Muscle of leg (tissue), 16 donors: ENCODE measurements at places on chromosomes 1 and 21.

- DNase-seq: no peak
Observed at GRCh38 chr21:21624674-21625073, 626.5 kb downstream of the NCAM2 start.

GRCh38 chr1:29363536-29363935 is 127.2 kb downstream of the PTPRU start:
- DNase-seq: no peak

DNA sequence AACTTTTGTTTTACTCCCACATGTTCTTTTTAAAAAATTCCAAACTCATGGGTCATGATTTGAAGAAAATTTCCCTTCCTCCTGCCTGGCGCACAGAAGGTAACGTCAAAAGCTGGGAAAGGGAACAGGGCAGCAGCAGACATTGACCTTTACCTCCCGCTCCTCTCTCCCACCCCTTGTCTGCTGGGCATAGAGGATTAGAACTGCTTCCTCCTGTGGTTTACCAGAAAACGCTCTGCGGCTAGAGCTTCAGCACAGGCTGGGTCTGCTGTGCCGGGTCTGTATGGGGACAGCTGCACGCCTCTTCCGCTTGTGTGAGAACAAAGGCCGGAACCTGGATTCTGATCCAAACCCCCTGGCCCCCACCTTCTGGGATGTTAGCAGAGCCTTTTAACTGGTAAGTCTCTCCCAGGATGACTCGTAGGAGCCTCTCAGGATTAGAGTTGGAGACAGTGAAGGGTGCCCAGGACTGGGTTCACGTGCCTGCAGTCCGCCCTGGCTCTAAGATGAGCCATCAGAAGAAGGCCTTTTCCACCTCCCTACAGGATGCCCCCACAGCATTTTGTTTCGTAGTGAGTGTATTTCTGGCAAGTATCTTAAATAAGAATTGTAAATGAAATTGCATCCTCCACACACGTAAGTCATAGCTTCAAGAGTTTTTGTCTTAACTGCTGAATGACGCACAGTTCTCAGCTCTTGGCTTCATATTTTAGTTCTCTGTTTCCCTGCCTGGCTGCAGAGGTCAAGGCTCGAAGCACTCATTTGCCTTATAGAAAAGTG is 5.2 kb downstream of the H6PD start:
- DNase-seq: peak; percentile 74

DNA sequence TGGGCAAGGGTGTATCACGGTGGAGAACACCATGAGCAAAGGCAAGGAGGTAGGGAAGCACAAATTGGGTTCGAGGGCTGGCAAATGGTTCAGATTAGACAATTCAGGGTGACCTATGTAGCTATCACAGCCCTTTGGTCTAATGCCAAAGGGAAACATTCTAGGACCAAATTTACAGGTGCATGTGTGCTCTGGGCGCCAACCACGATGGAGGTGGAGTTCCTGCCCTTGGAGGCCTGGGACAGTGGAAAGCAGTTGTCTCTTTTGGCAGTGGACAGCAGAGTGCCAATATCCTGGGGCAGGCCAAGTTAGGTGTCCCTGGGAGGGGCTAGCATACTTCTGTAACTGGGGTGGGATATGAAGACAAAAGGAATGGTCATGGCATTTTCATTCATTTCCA is 40.1 kb downstream of the IGFN1 start:
- DNase-seq: no peak

- DNase-seq: no peak
Observed at GRCh38 chr1:78678324-78678723, 28.7 kb downstream of the IFI44 start.

- DNase-seq: no peak
Observed at GRCh38 chr1:154756793-154757548, 113.1 kb downstream of the KCNN3 start.

GRCh38 chr1:80659161-80659560 is 1141.6 kb upstream of the ADGRL2 start:
- DNase-seq: peak; percentile 75

GRCh38 chr1:156463874-156464273 is 36.7 kb downstream of the MEF2D start:
- peak; percentile 44 for DNase-seq

DNA sequence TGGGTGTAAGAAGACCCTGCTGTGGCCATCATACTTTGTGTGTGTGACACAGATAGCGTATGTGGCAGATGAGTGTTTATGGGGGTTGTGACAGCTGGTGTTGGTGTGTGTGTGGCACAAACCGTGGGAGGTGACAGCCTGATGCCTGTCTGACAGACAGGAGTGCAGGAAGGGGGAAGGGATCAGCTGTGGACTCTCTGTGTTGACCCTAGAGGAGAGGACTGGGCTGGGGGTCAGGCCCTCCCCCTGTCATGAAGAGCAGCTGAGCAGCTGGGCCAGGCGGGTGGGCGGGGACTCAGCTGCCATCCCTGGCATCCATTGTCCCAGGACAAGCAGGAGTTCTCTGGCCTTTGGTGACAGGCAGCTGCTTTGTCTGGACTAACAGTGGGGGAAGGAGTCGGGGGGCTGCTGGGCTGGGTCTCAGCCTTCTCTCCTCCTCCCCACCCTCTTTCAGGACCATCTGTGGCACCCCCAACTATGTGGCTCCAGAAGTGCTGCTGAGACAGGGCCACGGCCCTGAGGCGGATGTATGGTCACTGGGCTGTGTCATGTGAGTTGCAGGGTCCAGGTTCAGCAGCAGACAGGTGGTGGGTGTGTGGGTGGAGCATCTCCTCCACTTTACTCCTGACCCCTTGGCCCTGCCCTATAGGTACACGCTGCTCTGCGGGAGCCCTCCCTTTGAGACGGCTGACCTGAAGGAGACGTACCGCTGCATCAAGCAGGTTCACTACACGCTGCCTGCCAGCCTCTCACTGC is 2.3 kb downstream of the PLK3 start:
- DNase-seq: peak; percentile 76

DNA sequence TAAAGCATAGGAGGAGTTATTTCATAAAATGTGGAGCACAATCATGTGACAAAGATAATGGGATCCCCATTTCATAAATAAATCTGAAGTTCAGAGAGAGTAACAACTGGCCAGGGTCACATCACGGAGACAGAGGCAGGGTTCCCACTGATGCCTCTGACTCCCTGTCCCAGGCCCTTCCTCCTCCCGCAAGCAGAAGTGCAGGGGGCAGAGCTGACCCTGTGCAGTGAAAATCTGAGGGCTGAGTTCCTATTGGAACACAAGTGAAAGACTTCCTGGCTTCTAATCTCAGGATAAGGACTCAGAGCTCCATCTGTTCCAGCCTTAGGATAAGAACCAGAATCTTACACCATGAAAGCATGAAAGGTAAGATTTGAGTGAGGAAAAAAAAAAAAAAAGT is 22.0 kb downstream of the SELL start:
- DNase-seq: no peak

GRCh38 chr1:26724926-26725325 is 29.1 kb downstream of the ARID1A start:
- DNase-seq: no peak

DNA sequence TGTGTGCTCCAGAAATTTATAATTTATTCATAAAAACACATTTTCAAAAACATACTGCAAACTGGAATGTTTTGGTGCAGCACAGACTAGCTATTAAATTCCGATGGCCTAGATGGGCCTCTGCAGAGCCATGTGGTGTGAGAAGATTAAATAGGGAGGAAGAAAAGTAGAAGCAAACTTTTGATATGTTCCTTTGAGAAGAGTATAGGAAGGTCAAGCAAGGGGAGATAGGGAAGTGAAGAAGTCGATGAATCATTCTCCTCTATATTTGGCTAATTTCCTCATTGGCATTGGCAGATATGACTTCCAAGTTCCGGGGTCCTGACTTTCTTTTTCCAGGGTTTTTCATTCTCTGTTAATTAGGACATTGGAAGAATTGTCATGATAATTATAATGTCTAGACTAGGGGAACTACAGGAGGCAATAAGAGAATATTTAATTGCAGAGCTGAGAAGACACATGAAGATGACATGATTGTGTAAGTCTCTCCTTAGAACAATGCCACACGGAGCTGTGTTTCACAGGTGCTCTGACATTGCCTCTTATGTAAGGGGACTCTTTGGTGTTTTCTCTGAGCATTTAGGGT is 19.3 kb upstream of the ZNF326 start:
- DNase-seq: no peak

GRCh38 chr1:92993581-92993980 is 32.3 kb upstream of the DIPK1A start:
- DNase-seq: no peak

DNA sequence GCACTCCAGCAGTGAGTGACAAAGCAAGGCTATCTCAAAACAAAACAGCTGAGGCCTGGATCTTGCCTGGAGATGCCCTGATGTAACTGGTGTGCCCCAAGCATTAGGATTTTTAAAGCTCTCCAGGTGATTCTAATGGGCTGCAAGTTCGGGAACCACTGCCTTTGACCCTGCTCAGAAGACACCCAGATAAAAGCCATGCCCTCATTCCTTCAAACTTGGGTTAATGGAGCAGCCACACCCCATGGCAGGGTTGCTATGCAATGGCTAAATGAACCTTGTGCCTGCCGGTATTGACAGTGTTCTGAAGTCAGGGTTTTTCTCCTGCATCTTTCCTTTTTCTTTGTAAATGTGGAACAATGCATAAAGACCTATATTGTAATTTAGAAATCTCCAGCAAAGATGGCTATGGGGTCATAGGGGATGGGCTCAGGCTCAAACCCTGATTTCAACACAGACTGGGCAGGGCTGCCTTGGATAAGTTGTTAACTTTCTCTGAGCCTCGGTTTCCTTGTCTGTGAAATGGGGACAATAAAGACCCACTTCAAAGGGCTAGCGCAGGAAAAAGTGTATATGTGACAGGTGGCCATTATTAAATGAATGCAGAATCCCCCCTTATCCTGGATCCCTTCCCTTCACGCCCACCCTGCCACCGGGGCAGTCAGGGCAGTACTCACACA is 453 bp downstream of the TFF3 start:
- DNase-seq: no peak

DNA sequence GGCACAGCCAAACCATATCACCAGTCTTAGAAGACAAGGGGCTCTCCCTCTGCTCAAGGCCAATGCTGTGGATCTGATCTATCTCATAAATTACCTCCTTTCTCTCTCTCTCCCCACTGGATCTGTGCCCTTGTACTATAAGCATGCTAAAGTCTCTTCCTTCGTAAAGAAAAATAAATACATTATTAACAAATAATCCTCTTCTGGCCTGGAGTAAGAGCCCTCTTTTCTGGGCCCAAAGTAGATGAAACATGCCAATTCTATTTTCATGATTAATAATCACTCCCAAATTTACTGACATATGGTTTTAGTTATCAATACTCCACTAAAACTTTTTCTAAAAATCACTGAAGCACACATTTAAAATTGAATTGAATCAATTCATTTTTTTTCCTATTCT is 889.7 kb downstream of the ADGRL2 start:
- peak; percentile 51 for DNase-seq

GRCh38 chr1:12505231-12505630 is 112.8 kb downstream of the DHRS3 start:
- no peak for DNase-seq

- DNase-seq: no peak
Observed at GRCh38 chr1:52952112-52952511, 25.0 kb downstream of the SCP2 start.

- peak; percentile 7 for DNase-seq
Observed at GRCh38 chr1:113199760-113200455, 126.9 kb downstream of the LRIG2 start.

- DNase-seq: peak; percentile 49
Observed at GRCh38 chr1:202235856-202236837, 42.5 kb downstream of the LGR6 start.

DNA sequence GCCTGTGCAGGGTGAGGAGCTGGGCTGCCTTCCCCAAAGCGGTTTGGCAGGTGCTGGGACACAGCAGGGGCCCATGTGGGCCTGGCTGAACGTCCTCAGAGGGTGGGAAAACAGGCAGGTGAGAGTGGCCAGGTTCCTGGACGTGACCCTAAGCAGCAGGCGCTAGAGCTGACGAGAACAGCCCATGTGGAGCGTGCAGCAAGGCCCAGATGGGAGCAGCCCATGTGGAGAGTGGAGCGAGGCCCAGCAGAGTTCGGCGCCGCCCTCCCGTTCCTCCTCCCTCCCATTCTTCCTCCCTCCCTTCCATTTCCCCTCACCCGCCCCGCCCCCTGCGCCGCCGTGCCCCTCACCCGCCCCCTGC is 314.4 kb upstream of the VAMP3 start:
- no peak for DNase-seq

GRCh38 chr21:41824466-41825207 is 54.5 kb downstream of the PRDM15 start:
- no peak for DNase-seq

DNA sequence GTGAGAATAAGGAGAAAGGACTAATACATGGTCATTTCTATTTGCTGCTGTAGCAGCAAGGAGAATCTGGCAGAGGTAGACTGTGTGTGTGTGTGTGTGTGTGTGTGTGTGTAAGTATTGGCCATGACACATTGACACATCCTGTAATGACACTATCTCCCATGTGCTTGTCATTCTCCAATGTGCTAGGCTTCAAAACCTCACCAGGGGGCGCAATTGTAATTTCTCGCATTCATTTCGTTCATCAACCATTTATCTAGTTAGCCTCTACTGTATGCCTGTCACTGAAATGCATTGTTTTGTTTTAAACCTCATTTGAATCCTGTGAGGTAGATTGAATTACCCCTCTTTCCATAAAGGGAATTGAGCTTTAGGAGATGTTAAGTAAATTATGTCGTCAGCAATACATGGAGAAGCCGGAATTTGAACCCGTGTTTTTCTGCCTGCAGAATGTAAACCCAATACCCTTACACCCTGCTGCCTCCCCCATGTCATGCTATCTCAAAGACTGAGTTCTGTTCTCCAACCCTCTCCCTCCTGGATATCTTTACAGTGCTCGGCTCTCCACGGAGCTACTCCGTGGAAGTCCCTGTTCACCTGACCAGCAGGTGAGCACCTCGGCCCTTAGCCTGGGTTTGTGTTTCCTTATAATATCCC is 100.8 kb downstream of the UCK2 start:
- peak; percentile 51 for DNase-seq

- DNase-seq: no peak
Observed at GRCh38 chr1:119648620-119649004, 546 bp upstream of the ZNF697 start.

GRCh38 chr1:96515925-96516324 is 205.7 kb upstream of the PTBP2 start:
- DNase-seq: no peak

DNA sequence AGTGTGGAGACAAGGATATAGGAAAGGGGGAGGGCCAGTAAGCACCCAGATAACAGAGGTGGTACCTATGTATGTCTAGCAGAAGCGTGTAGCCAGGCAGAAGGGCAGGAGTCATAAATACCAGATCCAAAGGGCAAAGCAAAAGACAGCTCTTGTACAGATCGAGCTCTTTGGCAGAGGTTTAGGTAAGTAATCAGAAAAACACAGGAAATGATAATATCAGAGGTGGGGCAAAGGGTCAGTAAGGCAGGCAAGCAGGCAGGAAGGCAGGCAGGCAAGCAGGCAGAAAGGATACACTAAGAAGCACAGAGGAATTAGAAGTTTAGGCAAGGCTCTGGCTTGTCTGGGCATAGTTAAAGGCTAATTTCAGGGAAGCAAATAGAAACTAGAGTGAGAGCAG is 22.7 kb upstream of the SLFNL1 start:
- DNase-seq: no peak

DNA sequence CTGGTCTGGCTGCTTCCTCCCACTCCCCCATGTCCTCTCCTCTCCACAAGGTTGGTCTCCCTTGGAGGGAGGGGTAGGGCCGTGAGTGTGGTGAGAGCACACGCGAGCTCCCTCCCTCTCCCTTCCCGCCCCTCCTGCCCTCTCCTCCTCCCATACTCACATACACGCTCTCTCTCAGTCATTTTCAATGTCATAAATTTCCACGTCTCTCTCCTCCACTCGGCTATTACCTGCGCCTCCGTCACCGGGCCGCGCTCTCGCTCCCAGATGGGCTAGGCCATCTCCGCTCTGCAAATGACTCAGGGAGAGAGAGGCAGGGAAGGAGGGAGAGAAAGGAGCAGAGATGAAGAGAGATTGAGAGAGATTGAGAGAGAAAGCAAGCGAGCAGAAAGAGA is 36.7 kb upstream of the DMBX1 start:
- DNase-seq: no peak
